ENCODE measurements at places on chromosomes 13 and 19. TPM values are rescaled to one million over a fixed set of nuclear protein-coding genes. Genes with fewer than 3 reads are reported as not detected.

The WDR87 gene
- not detected for total RNA-seq

- DNase-seq = no peak
Observed at GRCh38 chr13:53507741-53508140, 479.1 kb downstream of the OLFM4 start.

- DNase-seq = no peak
Observed at GRCh38 chr19:30449078-30449590, 77.0 kb downstream of the ZNF536 start.

DNA sequence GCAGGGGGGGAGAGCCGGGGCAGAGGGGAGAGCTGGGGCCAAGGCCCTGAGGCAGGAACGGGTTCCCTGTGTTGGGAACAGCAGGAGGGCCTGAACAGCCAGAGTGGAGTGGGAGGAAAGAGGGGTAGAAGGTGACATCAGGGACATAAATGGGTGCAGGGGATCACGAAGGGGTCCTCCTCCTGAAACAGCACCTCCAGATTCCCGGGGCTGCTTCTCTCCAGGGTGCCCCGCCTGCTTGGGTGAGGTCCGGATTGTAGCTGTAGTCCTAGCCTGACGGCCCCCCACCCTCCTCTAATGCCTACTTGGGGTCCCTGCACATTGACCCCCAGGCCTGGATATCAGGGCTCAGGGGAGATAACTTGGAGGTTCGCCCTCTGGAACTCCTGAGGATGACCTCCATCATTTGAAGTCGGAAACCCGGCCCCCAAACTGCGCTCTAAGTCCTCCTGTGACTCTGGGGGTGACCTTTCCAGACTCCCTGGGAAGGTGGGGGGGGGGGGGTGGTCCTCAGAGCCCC is 473 bp upstream of the SCN1B start:
- DNase-seq = no peak

- no peak for DNase-seq
Observed at GRCh38 chr13:100130092-100130491, 41.2 kb downstream of the PCCA start.

GRCh38 chr13:105634059-105634458 is 901.4 kb downstream of the EFNB2 start:
- no peak for DNase-seq

DNA sequence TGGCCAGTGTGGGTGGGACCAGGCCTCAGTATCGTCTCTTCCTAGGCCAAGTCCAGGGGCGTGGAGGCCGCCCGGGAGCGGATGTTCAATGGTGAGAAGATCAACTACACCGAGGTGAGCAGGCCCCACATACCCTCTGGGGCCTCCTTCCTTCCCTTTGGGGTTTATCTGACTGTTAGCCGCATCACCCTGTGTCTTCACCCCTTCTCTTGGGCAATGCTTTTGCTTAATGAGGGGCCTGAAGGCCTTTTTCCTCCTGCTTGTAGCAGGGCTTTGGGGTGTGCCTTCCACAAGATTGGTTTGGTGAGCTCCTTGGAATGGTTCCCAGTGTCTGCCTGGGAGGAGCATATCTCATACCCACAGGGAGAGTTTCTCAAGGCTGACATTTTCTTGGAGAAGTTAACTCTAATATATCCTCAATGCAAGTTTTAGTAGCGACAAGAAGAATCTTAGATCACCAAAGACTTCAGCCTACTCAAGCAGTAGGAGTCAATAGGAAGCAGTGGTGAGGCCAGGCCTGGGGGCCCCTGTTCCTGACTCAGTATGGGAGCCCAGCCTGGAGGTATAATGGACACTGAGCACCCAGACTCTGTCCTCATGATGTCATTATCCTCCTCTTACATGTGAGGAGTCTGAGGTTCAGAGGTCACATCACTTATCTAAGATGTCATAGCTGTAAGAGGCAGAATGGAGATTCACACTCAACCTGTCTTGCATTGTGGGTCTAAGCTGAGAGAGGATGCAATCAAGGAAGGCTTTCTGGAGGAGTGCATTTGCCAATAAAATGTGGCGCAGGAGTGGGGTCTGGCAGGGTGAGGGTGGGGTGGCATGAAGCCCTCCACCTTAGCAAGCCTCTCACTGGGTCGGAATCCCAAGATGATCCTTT is 2.0 kb downstream of the GPI start:
- DNase-seq = no peak

- DNase-seq = no peak
Observed at GRCh38 chr19:18122424-18122823, 24.8 kb downstream of the MAST3 start.

DNA sequence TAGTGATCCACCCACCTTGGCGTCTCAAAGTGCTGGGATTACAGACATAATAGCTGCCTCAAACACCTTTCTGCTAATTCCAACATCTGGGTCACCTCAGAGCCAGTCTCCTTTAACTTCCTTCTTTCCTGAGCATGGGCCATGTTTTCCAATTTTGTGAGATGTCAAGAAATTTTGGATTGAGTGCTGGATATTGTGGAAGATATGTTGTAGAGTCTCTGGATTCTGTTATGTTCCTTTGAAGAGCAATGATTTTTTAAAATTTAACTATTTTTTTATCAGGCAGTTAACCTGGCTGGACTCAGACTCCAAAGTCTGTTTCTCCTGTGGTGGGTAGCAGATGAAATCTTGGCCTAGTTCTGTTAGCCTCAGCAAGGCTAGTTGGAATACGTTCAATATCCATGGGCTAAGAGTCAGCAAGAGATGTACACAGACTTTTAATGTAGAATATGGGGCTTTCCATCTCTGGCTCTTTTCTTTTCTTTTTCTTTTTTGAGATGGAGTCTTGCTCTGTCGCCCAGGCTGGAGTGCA is 22.0 kb downstream of the CERS4 start:
- DNase-seq = no peak

DNA sequence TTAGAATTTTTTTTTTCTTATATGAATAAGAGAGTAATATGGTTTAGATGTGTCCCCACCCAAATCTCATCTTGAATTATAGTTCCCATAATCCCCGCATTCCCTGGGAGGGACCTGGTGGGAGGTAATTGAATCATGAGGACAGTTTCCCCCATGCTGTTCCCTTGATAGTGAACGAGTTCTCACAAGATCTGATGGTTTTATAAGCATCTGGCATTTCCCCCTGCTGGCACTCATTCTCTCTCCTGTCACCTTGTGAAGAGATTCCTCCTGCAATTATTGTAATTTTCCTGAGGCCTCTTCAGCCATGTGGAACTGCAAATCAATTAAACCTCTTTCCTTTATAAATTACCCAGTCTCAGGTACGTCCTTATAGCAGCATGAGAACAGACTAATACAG is 205.7 kb downstream of the MYO16 start:
- no peak for DNase-seq

- DNase-seq = peak; percentile 54
Observed at GRCh38 chr13:71758828-71759227, 108.2 kb downstream of the DACH1 start.

DNA sequence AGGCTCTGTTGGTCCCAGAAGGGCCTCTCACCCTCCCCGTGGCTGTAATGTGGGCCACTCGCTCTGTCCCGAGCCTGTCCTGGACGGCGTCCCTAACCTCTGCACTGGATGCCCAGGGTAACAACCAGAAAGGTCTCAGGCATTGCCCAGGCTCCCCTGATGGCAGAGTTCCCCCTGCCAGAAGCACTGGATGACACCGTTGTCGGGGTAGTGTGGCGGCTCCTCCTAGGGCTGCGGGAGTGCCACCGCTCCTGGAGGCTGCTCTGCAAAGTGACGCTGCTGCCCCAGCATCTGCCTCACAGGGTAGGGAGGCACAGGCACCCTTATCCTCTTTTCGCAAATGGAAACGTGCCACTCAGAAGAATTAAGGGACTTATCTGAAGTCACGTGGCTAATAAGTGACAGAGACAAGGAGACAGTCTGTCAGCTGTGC is 32.0 kb downstream of the MPHOSPH8 start:
- DNase-seq = no peak

- no peak for DNase-seq
Observed at GRCh38 chr19:1832046-1832663, 16.1 kb downstream of the REXO1 start.
